ENCODE measurements at places on chromosomes 5 and 9.
A peak's percentile ranks its signal among the peaks of the same experiment; 100 is the strongest.

DNA sequence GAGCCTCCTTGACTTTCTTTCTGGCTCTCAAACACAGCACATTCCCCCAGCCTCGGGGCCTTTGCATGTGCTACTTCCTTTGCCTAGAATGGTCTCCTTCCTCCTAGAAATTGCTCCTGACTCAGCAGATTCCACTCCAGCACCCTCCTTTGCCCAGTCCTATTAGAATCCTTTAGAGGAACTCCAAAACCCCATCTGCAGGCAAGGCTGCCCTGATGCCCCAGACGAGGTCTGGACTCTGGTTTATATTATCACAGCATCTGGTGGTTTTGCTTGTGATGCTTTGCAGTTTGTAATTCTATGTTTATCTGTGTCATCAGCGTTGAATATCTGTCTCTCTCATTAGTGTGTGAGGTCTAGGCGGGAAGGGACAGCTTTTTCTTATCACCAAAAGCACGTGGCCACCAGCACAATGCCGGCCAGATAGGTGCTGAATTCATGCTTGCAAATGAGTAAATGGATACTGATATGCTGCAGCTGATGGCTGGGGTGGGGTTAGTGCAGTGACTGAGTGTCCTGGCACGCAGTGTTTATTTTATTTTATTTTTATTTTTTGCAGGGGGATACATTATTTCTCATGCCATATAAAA lies 30.0 kb upstream of the ANKH start:
- ATAC-seq: no peak

GRCh38 chr5:151659001-151659754 lies 27.5 kb downstream of the SPARC start:
- peak; percentile 87 for ATAC-seq

DNA sequence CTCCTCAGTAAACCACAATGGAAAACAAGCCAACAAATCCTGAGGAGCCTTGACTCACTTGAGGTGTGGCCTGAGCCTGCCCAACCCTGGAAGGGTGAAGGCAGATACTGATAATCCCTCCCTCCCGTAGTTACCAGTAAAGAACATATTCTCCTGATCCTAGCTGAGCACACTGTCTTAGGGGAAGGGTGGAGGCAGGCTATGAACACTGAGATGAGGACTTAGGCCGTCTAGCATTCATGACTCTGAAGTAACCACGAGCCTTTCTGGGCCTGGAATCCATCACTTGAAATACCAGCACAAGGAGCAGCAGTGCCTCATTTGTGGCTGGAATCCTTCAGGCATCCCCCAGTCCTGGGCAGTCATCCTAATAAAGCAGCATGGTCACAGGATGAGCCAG lies 124.5 kb upstream of the PRLR start:
- ATAC-seq: no peak

- ATAC-seq: no peak
These were observed 299.0 kb downstream of the FBXL7 start for GRCh38 chr5:15799014-15799413.

DNA sequence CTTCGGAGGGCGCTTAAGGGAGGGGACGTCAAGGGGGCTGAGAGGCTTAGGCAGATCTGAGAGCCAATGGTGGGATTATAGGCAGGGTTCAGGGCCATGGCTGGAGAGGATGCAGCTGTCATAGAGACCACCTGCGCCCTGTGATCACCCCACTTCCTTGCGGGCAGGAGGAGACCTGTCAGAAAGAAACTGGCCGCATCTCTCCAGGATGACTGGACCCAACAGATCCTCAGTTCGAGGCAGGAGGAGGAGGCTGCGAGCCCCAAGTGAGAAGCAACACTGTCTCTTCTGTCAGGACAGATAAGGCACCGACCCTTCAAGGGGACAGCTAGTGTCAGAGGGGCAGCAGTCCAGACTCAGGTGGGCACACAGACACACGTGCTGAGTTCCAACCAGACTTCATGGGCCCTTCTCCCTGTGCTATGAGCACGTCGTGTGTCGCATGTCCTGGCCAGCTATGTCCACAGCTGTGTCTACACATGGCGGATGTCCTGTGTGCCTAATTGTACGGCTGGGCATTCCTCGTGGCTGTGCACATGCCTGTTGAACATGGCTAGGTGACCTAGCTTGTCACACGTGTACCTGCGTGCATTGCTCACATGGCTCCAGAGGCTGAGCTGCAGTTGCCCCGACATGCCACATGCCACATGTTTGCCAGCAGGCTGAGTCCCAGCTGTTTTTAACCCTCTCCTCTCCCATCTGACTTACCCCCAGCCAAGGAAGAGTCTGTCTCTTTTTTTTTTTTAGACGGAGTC lies 583 bp upstream of the AQP3 start:
- ATAC-seq: no peak

DNA sequence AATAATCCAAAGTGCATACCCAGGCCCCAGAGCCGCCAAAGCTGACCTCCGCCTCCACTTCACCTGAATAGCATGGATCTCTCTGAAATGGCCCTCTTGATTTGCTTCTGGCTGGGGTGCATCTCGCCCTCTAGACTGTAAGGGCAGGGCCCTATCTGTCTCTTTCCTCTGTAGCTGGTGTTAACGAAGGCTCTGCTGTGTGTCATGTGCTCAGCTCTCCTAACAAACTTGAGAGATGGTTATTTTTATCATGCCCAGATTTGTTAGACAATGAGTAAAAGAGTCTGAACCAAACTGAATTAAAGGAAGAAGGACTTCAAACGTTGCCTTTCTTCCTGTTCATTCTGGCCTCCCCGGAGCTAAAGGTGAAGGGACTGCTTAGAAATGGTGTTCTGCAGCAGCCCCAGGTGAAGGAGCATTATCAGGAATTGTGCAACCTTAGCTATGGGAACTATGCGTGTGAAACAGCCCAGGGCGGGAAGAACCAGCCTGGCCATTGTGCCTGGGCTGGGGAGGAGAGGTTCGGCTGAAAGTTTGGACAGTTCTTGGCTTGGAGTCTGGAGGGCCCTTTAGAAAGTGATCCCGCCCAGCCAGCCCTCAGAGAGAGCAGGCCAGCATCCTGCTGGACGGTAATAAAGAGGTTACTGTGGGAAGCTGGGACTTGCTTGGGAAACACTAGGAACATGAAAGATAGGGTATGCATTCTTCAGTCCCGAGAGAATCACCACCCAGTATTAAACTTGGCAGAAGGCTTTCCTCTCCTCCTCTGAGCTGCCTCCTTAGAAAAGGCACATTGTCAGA lies 73.5 kb downstream of the WWC1 start:
- ATAC-seq: no peak

- no peak for ATAC-seq
These were observed 20.8 kb downstream of the DAB2IP start for GRCh38 chr9:121672213-121672612.

Measured in stimulated activated memory B cell treated with anti-CD40 and anti-IgM and Interleukin-4, amounts not matched to agents 10 μg/mL and 1 μg/mL and 100 μg/mL, for 72 hours (primary cell).